ENCODE measurements at places on chromosomes 13 and 19.

DNA sequence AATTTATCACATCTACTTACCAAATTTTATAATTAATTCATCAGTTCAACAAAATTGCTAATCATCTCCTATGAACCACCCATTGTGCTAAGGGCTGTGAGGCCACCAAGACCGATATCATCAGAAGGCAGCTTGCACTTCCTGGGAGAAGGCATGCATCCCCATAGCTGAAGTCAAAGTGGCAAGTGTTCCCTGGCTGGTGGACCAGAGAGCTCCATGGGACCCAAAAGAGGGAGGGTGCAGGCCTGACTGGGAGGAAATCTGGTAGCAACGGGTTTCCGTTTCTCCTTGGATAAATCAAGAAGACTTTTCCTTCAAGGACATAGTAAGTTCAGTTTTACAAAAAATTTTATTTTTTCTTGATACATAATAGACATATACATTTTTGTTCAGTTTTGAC is 325.2 kb downstream of the FGF9 start:
- no peak for DNase-seq

GRCh38 chr19:38684078-38684861 is 36.8 kb downstream of the ACTN4 start:
- DNase-seq: no peak

DNA sequence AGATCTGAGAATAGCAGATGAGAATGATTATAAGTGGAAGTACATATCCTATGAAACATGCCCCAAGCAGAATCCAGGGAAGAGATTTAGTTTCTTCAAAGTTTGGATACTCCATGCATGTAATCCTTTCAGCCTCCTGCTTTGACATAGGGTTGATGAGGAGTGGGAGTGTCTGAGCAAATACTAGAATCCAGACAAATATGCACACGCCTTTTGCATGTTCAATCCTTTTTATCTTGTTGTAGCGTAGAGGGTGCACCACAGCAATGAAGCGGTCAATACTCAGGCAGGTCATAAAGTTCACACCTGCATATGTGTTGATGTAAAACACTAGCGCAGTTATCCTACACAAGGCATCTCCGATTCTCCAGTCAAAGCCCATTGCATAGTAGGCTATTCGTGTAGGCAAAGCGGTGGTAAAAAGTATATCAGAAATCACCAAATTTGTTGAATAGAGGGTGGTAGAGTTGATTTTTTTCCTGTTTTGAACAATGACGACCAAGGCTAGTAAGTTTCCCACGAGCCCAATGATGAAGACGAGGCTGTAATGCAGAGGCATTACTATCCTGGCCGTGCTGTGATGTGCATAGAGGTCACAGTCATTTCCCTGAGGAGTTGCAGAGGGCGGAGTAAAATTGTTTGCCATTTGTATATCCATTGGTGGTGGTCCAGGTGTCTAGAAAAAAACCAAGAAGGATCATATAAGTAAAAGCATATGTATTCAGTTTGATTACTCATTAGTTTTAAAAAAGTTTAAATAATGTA is 11.5 kb downstream of the GPR183 start:
- no peak for DNase-seq

DNA sequence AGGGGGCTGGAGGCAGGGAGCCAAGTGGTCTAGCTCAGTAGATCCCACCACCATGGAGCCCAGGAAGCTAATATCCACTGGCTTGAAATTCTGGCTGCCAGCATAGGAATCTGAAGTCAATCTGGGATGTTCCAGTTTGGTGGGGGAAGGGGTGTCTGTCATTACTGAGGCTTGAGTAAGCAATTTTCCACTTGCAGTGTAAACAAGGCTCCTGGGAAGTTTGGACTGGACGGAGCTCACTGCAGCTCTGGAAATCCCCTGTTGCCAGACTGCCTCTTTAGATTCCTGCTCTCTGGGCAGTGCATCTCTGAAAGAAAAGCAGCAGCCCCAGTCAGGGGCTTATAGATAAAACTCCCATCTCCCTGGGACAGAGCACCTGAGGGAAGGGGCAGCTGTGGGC is 349.2 kb upstream of the KLHL1 start:
- no peak for DNase-seq

- DNase-seq: peak; percentile 69
Measured at GRCh38 chr13:107867701-107868661, 347.4 kb downstream of the LIG4 start.

DNA sequence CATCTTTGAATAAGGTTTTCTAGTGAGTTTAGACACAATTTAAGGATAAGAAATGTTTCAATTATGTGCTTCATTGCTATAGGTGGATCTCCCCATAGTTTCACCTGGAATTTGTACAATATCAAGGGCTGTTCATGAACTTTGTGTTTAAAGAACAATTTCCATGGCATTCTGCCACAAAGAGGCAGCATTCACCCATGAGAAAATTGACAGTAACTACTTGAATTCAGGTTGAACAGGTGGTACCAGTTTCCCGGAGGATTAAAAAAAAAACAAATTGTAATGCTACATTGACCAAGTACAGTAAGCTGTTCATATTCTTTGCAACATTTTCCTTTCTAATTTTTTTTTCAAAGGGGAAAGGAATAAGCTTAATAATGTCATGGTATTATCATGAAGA is 9.1 kb downstream of the SLITRK5 start:
- peak; percentile 69 for DNase-seq
